ENCODE measurements at places on chromosomes 7 and 10. TPM values are rescaled to one million over a fixed set of nuclear protein-coding genes. Genes with fewer than 3 reads are reported as not detected.

DNA sequence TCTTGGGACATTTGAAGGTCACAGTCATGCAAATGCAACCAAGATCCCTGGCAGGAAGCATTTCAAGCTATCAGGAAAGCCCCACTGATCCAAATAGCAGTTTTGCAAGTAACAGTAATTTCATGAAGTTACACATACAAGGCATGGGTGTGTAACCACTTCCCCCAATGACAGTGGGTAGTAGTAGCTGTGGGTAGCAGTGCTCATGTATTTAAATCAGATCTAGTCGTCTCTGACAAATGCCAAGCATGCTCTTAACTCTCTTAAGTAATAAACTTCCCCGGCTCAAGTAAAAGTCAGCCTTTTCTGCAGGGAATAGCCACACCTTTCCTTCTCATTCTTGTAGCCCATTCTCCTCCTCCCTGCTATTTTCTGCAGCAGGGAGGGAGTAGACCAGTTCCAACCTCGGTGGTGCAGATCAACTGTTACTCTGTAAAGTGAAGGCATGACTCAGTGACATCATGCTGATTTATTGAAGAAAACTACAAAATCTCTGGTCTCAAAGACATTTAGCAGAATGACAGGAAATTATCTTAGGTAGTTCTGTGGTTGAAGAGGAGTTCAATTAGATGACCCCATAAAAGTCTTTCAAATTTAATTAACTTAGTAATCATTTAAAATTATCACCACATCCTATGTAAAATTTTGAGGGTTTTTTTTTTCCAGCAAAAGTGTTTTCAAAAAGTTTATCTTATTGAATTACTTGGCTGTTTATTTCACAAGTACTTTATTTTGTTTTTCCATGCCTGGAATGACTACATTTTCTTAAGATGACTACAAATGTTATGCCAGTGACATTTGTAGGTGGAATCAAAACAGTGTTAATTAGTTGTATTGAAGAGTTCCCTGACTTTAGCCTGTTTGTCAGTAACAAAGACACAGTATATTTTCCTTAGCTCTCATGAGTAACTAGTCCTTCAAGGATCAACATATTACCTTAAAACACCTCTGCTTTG, 568.3 kb downstream of the INHBA start:
- no peak for DNase-seq

GRCh38 chr7:24199978-24200377, 84.0 kb upstream of the NPY start:
- DNase-seq, result no peak

DNA sequence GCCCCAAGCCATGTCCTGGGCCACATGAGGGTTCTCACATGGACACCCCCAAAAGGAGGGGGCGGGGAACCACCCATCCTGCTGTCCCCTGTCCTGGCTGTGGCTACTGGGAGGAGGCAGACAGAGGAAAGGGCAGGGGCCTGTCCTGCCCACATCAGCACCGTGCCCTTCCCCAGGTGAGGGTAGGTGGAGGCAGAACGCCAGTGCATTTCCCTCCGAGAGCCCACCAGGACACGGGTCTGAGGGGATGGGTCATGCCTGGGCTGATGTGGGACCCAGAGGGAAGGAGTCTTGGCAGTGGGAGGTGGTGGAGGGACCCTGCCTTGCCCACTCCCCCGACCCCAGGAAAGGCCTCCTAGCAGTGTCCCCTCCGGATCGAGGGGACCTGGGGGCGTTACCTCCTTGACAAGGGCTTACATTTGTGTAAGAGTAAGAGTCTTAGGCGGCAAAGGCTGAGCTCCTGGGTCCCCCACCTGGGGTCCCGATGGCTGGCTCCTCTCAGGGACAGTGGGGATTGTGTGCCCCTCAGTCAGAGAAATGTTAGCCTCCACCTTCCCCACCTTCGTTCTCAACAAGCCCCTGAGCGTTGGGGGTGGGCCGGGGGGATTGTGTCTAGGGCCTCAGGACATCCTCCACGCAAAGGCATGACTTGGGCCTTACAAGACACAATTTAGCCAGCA, 6.1 kb downstream of the CRYGN start:
- DNase-seq, result no peak

DNA sequence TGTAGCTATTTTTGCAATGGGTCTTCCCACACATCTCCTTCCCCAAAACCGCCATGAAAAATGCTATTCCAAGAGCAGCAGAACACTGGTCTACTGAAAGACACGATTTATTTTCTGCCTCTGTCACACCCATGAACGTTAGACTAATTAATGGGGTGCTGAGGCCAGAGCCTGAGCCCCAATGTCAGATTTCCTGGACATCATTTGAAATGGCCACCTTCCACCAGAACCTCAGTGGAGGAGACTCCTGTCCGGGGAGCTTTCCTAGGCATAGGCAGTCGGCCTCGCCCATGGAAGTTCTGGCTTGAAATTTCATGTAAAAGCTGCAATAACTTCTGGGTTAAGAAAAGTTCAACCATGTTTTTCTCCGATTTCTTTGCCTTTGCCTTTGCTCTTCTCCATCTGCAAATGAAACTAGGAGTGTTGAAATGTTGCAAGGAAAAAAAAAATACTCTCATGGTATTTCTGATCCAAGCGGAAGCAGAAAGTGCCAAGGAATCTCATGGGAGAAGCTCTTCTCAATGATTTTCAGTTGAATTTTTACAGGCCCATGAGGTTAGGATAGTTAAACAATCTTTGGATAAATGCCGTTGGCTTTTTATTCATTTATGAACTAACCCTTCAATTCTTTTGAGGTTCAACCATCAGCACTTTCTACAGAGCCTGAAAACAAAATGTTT, 570.8 kb upstream of the MGMT start:
- DNase-seq, result no peak

DNA sequence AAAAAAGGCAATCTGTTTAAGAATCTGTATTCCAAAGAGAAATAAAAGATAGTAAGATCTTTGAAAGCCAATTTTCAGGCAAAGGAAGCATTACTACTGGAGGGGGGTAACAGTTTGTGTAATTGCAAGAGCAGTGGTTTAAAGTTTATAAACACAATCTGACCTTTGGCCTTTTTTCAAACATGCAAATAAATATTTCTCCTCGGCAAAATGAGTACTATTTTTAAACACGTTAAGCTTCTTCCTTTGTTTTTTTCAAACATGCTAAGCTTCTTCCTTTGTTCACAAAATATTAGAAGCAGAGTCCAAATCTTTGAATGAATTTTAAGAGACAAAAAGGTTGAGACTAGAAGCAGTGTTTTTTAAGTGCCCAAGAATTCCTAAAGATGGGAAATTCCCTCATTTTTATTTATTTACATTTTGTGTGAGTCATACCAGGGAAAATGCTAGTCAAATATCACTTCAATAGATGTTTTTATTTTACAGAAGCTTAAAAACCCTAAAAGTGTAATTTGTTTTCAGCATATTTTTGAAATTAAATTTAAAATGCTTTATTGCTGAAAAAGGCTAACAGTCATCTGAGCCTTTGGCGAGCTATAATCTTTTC, 229.3 kb downstream of the GPR37 start:
- DNase-seq, result no peak

VSIR gene
- total RNA-seq, result 30.1 TPM

- DNase-seq, result no peak
These were observed 6.3 kb upstream of the SLC13A4 start for GRCh38 chr7:135734343-135734689.

DNA sequence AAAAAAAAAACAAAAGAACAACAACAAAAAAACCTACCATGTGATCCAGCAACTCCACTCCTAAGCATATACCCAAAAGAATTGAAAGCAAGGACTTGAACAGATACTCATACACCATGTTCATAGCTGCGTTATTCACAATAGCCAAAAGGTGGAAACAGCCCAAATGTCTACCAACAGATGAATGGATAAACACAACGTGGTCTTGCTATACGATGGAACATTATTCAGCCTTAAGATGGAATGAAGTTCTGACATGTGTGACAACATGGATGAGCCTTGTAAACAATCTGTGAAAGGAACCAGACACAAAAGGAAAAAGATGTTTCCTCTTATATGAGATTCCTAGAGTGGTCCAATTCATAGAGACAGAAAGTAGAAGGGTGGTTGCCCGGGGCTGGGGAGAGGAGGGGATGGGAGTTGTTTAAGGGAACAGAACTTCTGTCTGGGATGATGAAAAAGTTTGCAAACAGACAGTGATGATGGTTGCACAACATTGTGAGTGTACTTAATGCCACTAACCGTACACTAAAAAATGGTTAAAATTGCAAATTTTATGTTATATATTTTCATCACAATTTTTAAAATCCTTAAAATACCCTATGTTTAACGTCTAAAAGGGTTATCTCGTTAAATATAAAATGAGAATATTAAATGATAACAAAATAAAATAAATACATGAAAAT, 11.6 kb downstream of the CLEC2L start:
- DNase-seq, result no peak

EBF3 gene
- not detected for total RNA-seq

GRCh38 chr10:70306181-70306705, 22.4 kb upstream of the NPFFR1 start:
- no peak for DNase-seq

DHTKD1 gene
- 29.4 TPM for total RNA-seq

Data from Calu3 (cell line).